ENCODE measurements at places on chromosomes 3 and 15.

GRCh38 chr3:113169891-113170452 is 41.4 kb upstream of the BOC start:
- DNase-seq: no peak

GRCh38 chr3:127224118-127224517 is 31.2 kb downstream of the PRR23E start:
- no peak for DNase-seq

- DNase-seq: no peak
These were observed 696.9 kb downstream of the ZNF385D start for GRCh38 chr3:21054064-21054463.

DNA sequence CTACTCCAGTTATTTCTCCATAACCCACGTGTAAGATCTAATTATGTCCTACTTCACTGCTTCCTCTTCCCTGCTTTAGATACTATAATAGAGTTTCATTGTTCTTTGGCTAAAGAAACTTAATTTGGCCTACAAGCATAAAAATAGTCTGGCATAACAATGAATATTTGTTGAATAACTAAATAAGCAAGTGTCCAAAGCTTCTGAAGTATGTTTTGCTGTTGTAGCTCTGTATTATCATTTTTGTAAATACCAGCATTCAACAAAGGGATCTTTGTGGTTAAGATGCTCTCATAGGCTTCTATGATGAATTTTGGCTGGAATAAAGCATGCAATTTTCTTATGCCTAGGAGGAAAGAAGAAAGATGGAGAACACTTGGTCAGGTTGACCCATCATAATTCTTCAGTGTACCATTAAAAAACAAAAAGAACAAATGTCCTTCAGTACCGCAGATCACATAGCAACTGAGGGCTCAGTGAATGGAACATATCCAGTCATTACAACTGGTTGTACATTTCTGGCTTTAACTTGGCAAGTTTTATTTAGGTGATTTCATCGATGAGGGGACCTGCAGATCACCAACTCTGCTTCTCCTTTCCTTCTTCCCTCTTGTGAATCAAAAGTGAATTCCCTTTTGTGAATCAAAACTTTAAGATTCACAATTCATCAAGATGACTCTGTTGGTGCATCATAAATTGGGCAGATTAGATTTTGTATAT is 465.9 kb upstream of the TGFBR2 start:
- DNase-seq: no peak

DNA sequence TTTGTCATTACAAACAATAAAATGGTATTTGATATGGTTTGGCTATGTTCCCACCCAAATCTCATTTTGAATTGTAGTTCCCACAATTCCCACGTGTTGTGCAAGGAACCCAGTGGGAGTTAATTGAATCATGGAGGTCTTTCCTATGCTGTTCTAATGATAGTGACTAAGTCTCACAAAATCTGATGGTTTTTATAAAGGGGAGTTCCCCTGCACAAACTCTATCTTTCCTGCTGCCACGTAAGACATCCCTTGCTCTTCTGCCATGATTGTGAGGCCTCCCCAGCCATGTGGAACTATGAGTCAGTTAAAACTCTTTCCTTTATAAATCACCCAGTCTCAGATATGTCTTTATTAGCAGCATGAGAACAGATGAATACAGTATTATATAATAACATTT is 15.4 kb upstream of the AADAC start:
- DNase-seq: no peak
